Uterus (tissue), 4 donors: ENCODE measurements at places on chromosomes 12 and 14.
A peak's percentile ranks its signal among the peaks of the same experiment; 100 is the strongest.

GRCh38 chr12:69484428-69484827, 14.2 kb downstream of the FRS2 start:
- H3K4me3 ChIP-seq: no peak overlapping the region
- no peak overlapping the region for H3K27ac ChIP-seq
- no peaks in the 10 kb centered on the region for H3K36me3 ChIP-seq

DNA sequence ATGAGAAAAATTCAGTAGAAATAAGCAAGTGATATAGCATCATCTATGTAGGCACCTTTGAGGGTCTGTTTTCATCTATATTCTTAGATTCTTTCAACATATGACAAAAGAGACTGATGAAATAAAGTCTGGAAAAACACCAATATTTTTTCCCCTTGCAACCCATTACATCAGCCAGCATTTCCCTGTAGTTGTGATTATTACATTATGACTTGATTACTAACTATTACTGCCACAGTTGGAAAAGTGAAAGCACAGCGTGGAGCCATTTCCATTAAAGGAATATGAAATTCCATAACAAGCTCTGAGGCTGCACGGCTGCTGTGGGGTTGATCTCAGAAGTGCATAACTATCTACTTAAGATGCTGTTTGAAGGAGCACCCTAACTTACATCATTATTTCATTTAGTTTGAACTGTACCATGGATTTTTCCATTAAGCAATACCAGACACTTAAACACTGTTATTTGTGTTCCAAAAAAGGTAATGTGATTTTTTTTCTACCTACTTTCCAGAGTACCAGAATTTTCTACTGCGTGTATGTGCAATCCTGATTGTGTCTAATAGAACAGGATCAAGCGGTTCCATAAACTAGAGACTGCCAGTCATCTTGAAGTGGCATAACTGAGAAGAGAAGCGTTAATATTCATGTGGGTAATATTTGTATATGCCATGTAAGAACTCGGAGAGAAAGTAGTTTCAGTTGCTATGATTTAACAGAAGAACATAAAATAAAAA, 405.5 kb downstream of the MDGA2 start:
- DNase-seq: no peak
- H3K4me1 ChIP-seq: no peaks in the 10 kb centered on the region
- no peak overlapping the region for H3K4me3 ChIP-seq
- H3K36me3 ChIP-seq: no peaks in the 10 kb centered on the region
- H3K27me3 ChIP-seq: no peaks in the 10 kb centered on the region

GRCh38 chr12:40225337-40225983, 663 bp downstream of the LRRK2 start:
- peak overlapping the region; percentile 70 for H3K4me3 ChIP-seq
- DNase-seq: no peak
- H3K4me1 ChIP-seq: peaks cover 4% of the 10 kb centered on the region
- H3K27ac ChIP-seq: peak overlapping the region; percentile 98

DNA sequence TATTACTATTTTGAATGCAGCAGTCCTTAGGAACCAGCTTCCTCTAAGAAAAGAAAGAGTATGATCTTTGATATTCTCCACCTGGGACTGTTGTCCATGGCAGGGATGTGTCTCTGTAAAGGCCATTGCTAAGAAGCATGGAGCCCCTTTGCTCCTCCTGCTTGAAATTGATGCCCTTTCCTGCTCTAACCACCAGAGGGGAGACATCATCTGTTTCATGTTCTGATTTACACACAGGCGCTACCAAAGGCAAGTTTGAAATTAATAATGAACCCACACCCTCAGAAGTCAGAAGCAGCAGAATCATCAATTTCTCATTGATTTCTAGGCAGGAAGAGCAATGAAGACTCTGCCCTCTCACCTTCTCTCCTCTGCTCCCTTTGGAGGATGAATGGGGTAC, 253.8 kb downstream of the RMST start:
- H3K27ac ChIP-seq: no peak overlapping the region
- no peaks in the 10 kb centered on the region for H3K27me3 ChIP-seq
- no peaks in the 10 kb centered on the region for H3K36me3 ChIP-seq
- H3K4me3 ChIP-seq: no peak overlapping the region

DNA sequence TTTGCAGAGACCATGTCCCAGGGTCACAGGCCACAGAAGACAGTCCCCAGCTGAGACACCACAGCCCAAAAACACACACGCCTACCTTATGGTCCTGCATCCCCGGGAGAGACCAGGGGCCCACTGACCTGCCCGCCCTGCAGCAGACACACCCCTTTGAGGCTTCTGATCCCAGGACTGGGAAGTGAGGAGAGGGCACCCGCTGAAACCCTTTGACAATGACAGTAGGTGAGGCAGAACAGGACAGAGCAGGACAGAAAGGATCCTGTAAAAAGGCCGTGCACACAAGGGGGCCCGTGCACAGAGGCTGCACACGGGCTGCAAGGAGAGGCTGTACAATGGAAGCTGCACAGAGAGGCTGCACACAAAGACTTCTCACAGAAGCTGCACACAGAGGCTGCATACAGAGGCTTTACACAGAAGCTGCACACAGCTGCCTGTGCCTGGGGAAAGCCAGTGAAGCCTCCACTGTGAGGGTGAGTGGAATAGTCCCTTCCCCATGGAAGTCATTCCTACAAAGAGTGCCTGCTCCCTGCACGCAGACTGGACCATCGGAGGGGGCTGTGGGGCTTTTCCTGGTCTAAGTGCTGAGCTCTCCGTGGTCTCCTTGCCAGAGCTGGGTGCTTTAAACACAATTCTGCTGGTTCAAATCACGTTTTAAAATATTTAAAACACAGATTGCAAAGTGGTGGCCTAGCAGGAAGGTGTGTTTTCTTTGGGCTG, 16.6 kb upstream of the SFSWAP start:
- no peak overlapping the region for H3K4me3 ChIP-seq
- no peak for DNase-seq
- no peaks in the 10 kb centered on the region for H3K36me3 ChIP-seq

- no peak for DNase-seq
- H3K36me3 ChIP-seq: no peaks in the 10 kb centered on the region
- no peak overlapping the region for H3K4me3 ChIP-seq
- no peaks in the 10 kb centered on the region for H3K4me1 ChIP-seq
These were observed 443.2 kb upstream of the FOXG1 start for GRCh38 chr14:28323366-28323765.

DNA sequence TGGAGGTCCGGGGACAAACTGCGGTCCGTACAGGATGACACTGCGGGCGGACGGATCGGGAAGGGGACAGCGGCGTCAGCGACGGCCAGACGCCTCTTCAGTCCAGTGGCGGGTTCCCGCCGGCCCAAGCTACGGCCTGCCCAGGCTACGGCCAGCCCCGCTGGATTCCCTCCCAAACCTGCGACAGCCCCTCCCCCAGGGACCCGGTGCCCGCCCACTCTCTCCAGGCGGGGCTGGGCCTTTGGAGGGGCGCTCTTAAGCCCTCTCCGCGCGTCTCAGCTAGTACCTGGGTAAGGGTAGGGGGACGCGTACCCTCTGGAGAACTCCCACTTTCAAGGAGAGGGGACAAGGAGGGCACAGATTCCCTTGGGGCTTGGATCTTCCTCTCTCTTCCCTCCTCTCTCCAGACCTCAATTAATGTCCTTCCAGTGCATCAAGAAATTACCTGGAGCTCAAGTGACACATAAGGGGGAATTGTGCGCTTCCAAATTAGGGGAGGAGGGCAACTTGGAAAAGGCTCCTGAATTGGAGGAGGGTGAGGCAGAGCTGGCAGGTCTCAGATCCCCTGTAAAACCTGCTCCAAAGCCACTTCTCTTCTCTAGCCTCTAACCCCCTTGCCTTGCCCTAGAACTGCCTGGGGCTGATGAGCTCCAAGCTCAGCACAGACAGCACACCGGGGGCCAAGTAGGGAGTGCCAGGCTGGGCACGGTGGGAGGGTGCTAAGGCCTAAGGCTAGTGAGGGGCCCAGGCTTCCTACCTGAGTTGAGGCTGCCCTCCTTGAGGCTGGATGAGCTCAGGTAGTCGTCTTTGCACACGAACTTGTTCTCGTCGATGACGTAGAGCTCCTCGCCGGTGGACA, 3.1 kb downstream of the LHX5 start:
- H3K4me3 ChIP-seq: no peak overlapping the region
- no peak for DNase-seq
- no peaks in the 10 kb centered on the region for H3K36me3 ChIP-seq
- peaks cover 66% of the 10 kb centered on the region for H3K27me3 ChIP-seq
- H3K27ac ChIP-seq: no peak overlapping the region

DNA sequence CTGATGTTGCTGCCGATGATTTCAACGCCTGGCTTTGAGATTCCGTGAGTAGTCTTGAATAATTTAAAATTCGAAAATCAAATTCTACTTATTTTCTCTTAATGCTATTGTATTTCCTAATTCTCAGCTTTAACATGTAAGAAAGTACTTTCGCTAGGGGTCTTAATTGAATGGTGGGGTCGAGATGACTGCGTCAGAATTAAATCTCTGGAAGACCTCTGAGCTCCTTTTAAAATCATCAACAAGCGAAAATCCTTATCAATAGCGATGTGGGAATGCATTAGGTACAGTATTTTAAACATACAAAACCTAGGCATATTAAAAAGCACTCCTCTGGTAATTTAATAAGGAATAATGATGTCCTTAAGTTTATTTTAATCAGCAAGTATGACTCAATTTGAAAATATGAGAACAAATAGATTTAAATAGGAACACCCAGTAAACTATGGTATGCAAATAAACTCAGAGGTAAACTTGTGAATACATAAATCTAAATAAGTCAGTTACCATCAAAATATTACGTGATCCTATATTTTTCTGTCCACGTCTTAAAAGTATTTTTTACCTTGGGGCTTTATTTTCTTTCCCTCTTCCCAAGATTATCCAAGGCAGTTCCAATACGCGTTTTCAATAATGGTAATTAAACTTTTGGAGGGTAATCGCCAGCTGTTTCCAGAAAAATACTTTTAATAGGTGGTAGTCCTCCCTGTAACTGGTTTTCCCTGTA, 1.4 kb downstream of the FOXA1 start:
- peak overlapping the region; percentile 25 for H3K4me3 ChIP-seq
- peaks cover 89% of the 10 kb centered on the region for H3K27me3 ChIP-seq
- DNase-seq: no peak
- no peaks in the 10 kb centered on the region for H3K36me3 ChIP-seq
- peaks cover 18% of the 10 kb centered on the region for H3K4me1 ChIP-seq

GRCh38 chr12:124026755-124027745, 54.0 kb downstream of the ZNF664 start:
- no peak for DNase-seq
- H3K36me3 ChIP-seq: no peaks in the 10 kb centered on the region
- no peak overlapping the region for H3K4me3 ChIP-seq

GRCh38 chr14:20332431-20332787, 670 bp downstream of the CCNB1IP1 start:
- no peaks in the 10 kb centered on the region for H3K36me3 ChIP-seq
- peak overlapping the region; percentile 52 for H3K4me3 ChIP-seq

- H3K36me3 ChIP-seq: no peaks in the 10 kb centered on the region
- no peak within 1 kb of the TSS for H3K27ac ChIP-seq
- no peaks in the 10 kb centered on the region for H3K4me1 ChIP-seq
- peak within 1 kb of the TSS; percentile 72 for H3K4me3 ChIP-seq
- DNase-seq: peak; percentile 74
- peaks cover 7% of the 10 kb centered on the region for H3K27me3 ChIP-seq
These were observed at the start of gene MAP3K9 for GRCh38 chr14:70809225-70810219. Gene MAP3K9, minus strand, starts transcription at chr14:70809513. Its CDS starts 342 bp downstream, at chr14:70809171.

DNA sequence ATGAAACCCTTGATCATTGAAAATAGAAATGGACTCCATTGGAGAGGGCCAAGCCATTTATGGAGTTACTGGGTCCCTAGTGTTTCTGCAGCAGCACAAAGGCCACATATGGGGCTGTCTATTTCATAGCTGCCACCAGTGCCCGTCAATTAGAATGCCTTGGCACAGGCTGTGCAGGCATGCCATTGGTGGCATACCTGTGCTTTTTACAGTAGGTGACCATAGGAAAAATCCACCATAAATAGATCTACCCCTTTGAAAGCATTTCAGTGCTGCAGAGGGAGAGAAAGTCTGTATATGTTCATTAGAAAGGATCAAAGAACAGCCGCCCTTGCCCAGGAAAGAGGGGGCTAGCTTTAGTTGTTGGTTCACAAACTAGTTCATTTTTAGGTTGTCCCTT, 13.1 kb downstream of the MYBPC1 start:
- no peaks in the 10 kb centered on the region for H3K27me3 ChIP-seq
- H3K4me3 ChIP-seq: no peak overlapping the region
- H3K4me1 ChIP-seq: no peaks in the 10 kb centered on the region
- no peaks in the 10 kb centered on the region for H3K36me3 ChIP-seq
- DNase-seq: no peak
- no peak overlapping the region for H3K27ac ChIP-seq

- H3K4me3 ChIP-seq: no peak overlapping the region
- H3K27me3 ChIP-seq: no peaks in the 10 kb centered on the region
- H3K27ac ChIP-seq: peak overlapping the region; percentile 75
- DNase-seq: peak; percentile 32
- no peaks in the 10 kb centered on the region for H3K4me1 ChIP-seq
These were observed 43.5 kb downstream of the SYNE2 start for GRCh38 chr14:63896278-63896720.

GRCh38 chr14:52949249-52949648, 1.6 kb downstream of the FERMT2 start:
- DNase-seq: no peak
- peaks cover 3% of the 10 kb centered on the region for H3K4me1 ChIP-seq
- no peaks in the 10 kb centered on the region for H3K27me3 ChIP-seq
- no peaks in the 10 kb centered on the region for H3K36me3 ChIP-seq
- H3K4me3 ChIP-seq: peak overlapping the region; percentile 84

DNA sequence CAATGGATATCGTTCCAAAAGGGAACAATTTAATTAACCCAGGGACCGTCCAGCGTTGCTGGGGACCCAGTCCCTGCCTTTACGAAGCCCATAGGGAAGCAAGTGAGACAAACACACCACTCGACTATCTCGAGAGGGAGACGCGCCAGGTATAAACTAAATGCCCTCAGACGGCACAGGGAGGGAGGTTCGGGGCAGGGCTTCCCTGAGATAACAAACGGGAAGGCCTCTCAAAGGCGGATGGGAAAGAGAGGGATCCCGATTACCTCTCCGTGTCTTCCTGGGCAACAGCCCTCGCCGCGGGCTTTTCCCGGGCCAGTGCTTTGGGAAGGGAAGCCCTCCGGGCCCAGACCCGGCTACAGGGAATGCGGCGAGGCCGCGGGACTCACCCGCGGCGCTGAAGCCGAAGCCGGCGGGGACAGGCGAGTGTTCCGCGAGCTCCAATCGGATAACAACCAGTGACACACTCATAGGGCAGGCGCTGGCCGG, 390 bp downstream of the BRAP start:
- H3K36me3 ChIP-seq: no peaks in the 10 kb centered on the region
- peak overlapping the region; percentile 100 for H3K4me3 ChIP-seq
- no peaks in the 10 kb centered on the region for H3K4me1 ChIP-seq
- peak overlapping the region; percentile 86 for H3K27ac ChIP-seq

DNA sequence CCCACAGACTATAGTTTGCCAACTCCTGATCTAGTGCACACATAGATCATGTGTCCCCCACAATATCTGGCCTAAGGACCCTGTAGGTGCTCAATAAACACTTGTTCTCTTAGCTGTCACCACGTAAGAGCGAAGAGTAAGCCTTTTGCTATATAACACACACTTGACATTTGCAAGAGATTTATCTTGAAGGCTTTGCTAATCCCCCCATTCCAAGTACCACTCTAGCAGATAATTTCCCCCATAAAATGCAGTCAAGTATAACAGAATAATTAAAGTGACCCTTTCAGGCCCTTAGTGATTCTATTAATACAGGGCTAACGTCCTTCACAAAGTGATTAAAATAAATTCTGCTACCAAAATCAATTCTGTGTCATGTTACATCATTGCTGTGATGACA, 87.5 kb downstream of the PLXNC1 start:
- no peak overlapping the region for H3K27ac ChIP-seq
- H3K4me3 ChIP-seq: no peak overlapping the region
- H3K27me3 ChIP-seq: no peaks in the 10 kb centered on the region
- DNase-seq: no peak
- no peaks in the 10 kb centered on the region for H3K4me1 ChIP-seq
- no peaks in the 10 kb centered on the region for H3K36me3 ChIP-seq

GRCh38 chr12:29743801-29744200, 39.9 kb downstream of the TMTC1 start:
- H3K27me3 ChIP-seq: no peaks in the 10 kb centered on the region
- H3K4me3 ChIP-seq: no peak overlapping the region
- H3K36me3 ChIP-seq: no peaks in the 10 kb centered on the region
- H3K4me1 ChIP-seq: no peaks in the 10 kb centered on the region
